ENCODE measurements at places on chromosomes 6 and 20.
A peak's percentile ranks its signal among the peaks of the same experiment; 100 is the strongest.

- no peak for DNase-seq
Measured at GRCh38 chr6:5230081-5230480, 30.7 kb downstream of the LYRM4 start.

DNA sequence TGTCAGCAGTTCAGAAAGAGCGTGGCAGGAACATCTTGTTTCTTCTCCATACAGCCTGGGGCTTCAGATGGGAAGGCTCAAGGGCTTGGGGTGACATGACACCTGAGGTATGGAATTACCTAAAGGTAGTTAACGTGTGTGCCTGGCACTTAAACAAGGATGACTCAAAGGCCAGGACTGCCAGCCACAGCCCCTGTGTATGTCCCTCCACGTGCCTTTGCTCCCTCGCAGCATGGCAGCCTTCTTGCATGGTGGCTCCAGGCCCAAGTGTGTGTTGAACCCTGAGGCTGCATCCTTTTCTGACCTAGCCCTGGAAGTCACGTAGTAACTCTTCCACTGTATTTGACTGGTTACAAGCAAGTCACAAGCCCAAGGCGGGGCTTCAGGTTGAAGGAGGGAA, 33.6 kb upstream of the MYL9 start:
- DNase-seq: peak; percentile 46

DNA sequence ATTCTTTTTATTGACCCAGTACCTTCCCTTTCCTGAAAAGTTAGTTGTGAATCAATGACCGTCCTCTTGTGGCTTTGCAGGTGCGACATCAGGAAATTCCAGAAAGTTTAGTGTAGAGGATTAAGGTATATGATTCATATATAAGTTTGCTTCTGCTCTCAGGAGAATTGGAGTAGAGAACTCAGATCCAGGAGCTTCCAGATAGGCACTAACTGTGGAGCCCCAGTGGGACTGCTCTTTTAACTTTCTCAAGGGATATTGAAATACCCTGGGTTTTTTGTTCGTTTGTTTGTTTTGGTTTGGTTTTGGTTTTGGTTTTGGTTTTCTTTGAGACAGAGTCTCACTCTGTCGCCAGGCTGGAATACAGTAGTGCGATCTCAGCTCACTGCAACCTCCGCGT, 9.5 kb downstream of the TAAR2 start:
- peak; percentile 87 for DNase-seq

DNA sequence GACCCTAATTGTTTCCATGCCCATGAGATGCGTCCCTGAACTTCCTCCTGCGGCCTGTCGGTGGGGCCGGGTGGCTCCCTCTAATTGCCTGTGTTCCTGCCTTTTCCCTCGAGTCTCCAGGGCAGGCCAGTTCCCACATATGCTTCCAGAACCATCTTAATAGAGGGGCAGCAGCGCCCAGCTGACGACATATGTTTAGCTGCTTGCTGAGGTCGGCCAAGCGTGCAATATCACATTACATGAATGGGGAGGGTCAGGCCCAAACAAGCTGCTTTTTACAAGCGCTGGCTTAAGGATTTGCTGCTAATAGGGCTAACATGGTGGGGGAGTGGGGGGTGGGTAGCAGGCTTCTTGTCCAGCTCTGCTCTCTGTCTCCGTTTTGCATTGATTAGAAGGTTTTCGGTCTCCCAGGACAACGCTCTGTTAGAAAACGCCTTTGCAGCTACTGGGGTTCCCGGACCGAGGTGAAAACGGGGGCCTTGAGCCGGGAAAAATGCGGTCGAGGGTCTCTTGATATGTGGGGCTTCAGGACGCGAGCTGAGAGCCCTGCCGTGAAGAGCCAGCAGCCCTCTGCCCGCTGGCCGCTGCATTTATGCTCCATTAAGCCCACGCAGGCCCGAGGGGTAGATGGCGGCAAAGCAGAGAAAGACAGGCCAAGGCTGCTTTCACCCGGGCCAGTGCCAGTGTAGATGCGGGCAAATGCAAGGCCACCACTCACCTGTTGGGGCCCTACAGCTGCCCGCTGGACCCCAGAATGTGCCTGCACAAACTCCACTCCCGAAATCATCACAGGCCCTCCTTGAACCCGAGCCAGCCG, 308.5 kb downstream of the BMP7 start:
- no peak for DNase-seq

GRCh38 chr6:67608099-67608749, 1026.9 kb upstream of the ADGRB3 start:
- no peak for DNase-seq

- no peak for DNase-seq
Measured at GRCh38 chr6:135901774-135902524, 50.4 kb downstream of the PDE7B start.

GRCh38 chr20:41167481-41168253, 30.3 kb downstream of the PLCG1 start:
- DNase-seq: no peak

All from epithelial cell of esophagus (primary cell).